MCF 10A (cell line): ENCODE measurements at places on chromosomes 6 and 20. TPM values are rescaled to one million over a fixed set of nuclear protein-coding genes. Genes with fewer than 3 reads are reported as not detected.

The TXLNB gene
- not detected in 2 replicates for total RNA-seq

The ARFGEF3 gene
- 3.4 and 7.0 TPM in 2 replicates for total RNA-seq

The ZSCAN23 gene
- total RNA-seq = 3.0 and 4.7 TPM in 2 replicates

The PBX2 gene
- 48.1 and 49.2 TPM in 2 replicates for total RNA-seq

The CAPN11 gene
- not detected in 2 replicates for total RNA-seq

The SOBP gene
- 0.21 and 0.47 TPM in 2 replicates for total RNA-seq

DNA sequence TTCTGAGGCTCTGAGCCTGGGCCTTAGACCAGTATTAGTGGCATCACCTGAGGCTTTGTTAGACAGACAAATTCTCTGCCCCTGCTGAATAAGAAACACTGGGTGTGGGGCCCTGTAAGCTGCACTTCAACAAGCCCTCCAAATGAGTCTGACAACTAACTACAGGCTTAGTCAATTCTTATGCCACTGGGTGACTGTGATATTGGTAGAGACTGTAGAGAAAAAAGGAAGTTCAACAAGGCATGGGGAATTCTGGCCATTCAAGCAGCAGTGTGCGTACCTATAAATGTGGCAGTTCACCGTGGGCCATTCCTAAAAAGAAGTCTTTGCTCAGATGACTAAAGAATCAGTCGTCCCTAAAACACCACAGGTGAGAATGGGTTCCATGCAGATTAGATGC, 82.7 kb downstream of the MDN1 start:
- no peak overlapping the region for H3K27ac ChIP-seq
- no peak overlapping the region for H3K4me3 ChIP-seq
- H3K36me3 ChIP-seq = peaks cover 98% of the 10 kb centered on the region

DNA sequence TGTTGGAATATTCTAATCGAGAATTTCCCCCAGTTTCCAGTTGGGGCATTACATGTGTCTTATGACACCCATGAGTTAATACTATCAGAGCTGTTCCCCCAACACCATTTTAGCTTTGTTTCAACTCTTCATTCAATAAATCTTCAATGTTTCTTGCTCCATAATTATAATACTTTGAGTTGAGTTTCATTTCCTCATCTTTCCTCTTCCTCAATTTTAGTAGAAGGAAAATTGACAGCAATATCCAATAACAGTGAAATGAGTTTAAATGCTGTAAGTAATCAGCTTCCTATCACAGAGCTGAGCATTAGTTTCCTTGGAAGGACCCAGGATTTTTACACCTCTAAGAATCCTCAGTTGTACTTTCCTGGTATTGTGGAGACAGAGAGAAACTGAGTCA, 1.0 kb upstream of the STMND1 start:
- H3K36me3 ChIP-seq = no peaks in the 10 kb centered on the region
- no peak overlapping the region for H3K27ac ChIP-seq
- peaks cover 6% of the 10 kb centered on the region for H3K4me1 ChIP-seq
- DNase-seq = no peak

- H3K4me3 ChIP-seq = no peak overlapping the region
- no peaks in the 10 kb centered on the region for H3K36me3 ChIP-seq
- no peak overlapping the region for H3K27ac ChIP-seq
- no peak for DNase-seq
- H3K4me1 ChIP-seq = peaks cover 9% of the 10 kb centered on the region
Observed at GRCh38 chr20:48019496-48019895, 234.2 kb upstream of the SULF2 start.

DNA sequence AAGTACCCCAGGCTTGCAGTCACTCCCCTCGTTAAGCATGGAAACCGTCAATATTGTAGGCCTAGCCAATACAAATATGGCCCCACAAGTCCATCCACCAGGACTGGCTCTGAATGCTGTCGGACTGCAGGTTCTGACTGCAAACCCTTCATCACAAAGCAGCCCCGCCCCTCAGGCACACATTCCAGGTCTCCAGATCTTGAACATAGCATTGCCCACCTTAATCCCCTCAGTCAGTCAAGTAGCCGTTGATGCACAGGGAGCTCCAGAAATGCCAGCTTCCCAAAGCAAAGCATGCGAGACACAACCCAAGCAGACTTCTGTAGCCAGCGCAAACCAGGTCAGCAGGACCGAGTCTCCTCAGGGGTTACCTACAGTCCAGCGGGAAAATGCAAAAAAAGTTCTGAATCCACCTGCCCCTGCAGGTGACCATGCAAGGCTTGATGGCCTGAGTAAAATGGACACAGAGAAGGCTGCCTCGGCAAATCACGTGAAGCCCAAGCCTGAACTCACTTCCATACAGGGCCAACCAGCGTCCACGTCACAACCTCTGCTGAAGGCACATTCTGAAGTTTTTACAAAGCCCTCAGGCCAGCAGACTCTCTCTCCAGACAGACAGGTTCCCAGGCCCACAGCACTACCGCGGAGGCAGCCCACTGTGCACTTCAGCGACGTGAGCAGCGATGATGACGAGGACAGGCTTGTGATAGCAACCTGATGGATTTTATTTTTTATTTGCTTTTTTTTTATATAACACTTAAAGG, 126.2 kb upstream of the EDN1 start:
- H3K4me3 ChIP-seq = no peak overlapping the region
- DNase-seq = no peak
- no peaks in the 10 kb centered on the region for H3K27me3 ChIP-seq
- H3K27ac ChIP-seq = no peak overlapping the region
- H3K36me3 ChIP-seq = peaks cover 29% of the 10 kb centered on the region
- no peaks in the 10 kb centered on the region for H3K4me1 ChIP-seq

DNA sequence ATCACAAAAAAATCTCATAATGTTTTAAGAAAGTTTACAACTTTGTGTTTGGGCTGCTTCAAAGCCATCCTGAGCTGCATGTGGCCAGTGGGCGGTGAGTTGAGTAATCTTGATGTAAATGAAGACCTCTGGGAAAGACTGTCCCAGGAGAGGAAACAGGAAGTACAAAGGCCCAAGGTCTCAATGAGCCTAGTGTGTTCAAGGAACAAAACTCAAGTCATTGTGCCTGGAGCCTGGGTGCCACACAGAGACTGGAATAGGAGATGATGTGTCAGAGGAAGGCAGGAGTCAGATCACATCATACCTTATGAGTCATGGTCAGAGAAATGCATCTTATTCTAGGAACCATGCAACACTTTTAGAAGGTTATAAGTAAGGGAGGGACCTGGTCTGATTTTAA, 51.5 kb downstream of the COL19A1 start:
- peaks cover 9% of the 10 kb centered on the region for H3K4me1 ChIP-seq
- peaks cover 10% of the 10 kb centered on the region for H3K27me3 ChIP-seq
- H3K27ac ChIP-seq = no peak overlapping the region
- peak; percentile 55 for DNase-seq
- H3K36me3 ChIP-seq = no peaks in the 10 kb centered on the region

DNA sequence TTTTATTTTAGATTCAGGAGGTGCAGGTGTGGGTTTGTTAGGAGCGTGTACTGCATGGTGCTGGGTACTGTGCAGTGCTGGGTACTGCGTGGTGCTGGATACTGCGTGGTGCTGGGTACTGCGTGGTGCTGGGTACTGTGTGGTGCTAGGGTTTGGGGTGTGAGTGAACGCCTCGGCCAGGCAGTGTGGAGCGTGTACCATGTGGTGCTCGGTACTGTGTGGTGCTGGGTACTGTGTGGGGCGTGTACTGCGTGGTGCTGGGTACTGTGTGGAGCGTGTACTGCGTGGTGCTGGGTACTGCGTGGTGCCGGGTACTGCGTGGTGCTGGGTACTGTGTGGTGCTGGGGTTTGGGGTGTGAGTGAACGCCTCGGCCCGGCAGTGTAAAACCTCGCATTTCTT, 62.9 kb downstream of the WDR27 start:
- no peak for DNase-seq
- no peak overlapping the region for H3K27ac ChIP-seq
- H3K27me3 ChIP-seq = no peaks in the 10 kb centered on the region
- no peak overlapping the region for H3K4me3 ChIP-seq
- no peaks in the 10 kb centered on the region for H3K4me1 ChIP-seq

GRCh38 chr6:1170794-1171193, 141.1 kb upstream of the FOXQ1 start:
- no peak for DNase-seq
- H3K4me1 ChIP-seq = peaks cover 4% of the 10 kb centered on the region
- H3K27ac ChIP-seq = no peak overlapping the region
- H3K27me3 ChIP-seq = no peaks in the 10 kb centered on the region
- no peaks in the 10 kb centered on the region for H3K36me3 ChIP-seq
- H3K4me3 ChIP-seq = no peak overlapping the region

DNA sequence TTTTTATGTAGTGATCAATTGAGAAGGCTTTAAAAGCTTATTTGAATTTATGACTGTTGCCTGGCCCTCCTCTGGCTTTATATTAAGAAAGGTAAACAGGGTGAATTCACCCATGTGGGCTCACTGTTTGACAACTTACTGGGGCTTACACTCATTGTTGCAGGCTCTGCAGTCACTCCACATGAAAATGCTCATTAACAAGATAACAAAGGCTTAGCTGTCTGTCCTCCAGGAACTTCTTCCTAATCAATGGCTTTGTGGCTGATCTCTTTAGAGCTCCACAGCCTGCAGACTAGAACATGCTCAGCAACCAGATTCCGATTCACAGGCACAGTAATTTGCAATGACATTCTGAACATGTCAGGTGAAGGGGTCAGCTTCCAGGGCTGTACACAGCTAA, 323.2 kb upstream of the MAN1A1 start:
- H3K27ac ChIP-seq = no peak overlapping the region

GRCh38 chr6:93040375-93040774, 379.0 kb downstream of the EPHA7 start:
- H3K4me1 ChIP-seq = no peaks in the 10 kb centered on the region
- H3K27me3 ChIP-seq = peaks cover 47% of the 10 kb centered on the region
- H3K4me3 ChIP-seq = no peak overlapping the region

DNA sequence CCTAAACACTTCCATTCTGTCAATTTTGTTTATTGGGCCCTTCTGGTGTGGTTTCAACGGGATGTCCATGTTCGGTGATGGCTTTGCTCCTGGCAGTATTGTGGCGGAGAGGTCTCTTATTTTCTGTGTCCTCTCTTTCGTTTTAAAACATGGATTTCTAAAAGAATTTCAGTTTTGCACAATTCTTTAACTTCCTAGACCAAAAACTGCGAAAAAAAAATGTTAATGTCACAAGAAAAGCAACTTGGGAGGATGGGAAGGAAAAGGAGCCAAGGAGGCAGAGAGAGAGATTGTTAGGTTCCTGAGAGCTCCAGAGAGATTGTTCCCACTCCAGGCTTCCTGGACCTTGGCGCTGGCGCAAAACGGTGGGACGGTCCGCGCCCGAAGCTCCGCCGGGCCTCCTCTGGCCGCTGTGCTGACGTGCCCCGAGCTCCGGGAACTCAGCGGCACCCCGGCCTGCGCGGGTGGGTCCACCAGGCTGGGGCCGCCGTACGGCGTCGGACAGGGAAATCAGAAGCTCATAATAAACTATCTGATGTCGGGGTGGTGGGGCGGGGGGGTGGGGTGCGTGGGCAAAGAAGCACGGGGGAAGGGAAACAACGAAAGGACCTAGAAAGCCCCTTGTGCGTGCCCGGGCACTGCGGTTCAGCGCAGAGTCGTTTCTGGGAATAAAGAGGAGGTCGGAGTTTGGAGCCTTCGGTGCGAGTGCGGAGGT, 951 bp upstream of the OLIG3 start:
- peaks cover 5% of the 10 kb centered on the region for H3K36me3 ChIP-seq
- H3K27me3 ChIP-seq = peaks cover 29% of the 10 kb centered on the region
- H3K27ac ChIP-seq = no peak overlapping the region
- H3K4me1 ChIP-seq = peaks cover 4% of the 10 kb centered on the region
- no peak overlapping the region for H3K4me3 ChIP-seq
- DNase-seq = no peak

DNA sequence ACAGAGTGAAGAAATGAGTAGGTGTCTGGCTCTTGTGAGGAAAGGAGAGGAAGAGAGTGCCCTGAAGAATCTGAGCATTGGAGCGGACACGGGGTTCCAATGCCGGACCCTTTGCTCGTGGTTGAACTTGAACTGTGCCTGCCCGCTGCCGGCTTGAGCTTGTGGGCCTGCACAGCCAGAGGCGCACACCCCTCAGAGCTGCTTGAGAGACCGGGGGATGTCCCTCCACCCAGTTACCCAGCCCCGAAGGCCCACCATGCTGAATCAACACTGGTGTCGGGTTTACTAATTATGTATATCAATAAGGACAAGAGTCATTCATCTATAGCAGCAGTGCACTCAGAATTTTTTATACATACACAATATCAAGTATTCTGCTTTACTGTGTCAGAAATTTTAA, 218.3 kb upstream of the CST7 start:
- no peak for DNase-seq
- no peak overlapping the region for H3K4me3 ChIP-seq
- no peaks in the 10 kb centered on the region for H3K27me3 ChIP-seq
- no peaks in the 10 kb centered on the region for H3K4me1 ChIP-seq
- no peaks in the 10 kb centered on the region for H3K36me3 ChIP-seq

GRCh38 chr20:52688345-52688744, 283.8 kb upstream of the TSHZ2 start:
- H3K27me3 ChIP-seq = peaks cover 11% of the 10 kb centered on the region
- no peak for DNase-seq
- H3K27ac ChIP-seq = no peak overlapping the region
- peaks cover 4% of the 10 kb centered on the region for H3K36me3 ChIP-seq
- no peaks in the 10 kb centered on the region for H3K4me1 ChIP-seq
